Left colon (tissue), 2 donors: ENCODE measurements at places on chromosomes 11 and 22. TPM values are rescaled to one million over a fixed set of nuclear protein-coding genes. Genes with fewer than 3 reads are reported as not detected.

The LARGE1 gene
- total RNA-seq = 69.6 TPM

The OR2D2 gene
- total RNA-seq = 0.22 TPM

The TEX12 gene
- 0.31 TPM for total RNA-seq

The C1QTNF4 gene
- 0.53 TPM for total RNA-seq

DNA sequence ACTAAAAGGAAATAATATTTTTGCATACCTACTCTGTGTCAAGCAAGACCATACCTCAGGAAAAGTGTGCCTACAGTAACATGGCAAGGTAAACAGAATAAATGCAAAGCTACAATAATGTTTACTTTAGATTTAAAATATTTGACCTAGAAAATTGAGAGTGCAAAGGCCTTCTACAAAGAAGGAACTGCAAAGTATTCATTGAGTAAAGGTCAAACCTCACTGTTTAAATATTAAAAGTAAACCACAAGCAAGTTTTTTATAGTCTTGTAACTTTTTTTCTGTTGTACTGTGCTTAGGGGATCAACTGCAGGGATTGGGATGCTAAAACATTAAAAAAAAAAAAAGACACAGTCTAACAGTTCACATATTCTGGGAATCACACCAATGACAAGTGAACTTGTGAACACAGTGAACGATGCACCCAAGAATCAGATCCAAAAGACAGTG, 48.8 kb downstream of the CWF19L2 start:
- DNase-seq = no peak

GRCh38 chr11:87097582-87097981, 59.8 kb downstream of the TMEM135 start:
- peak; percentile 64 for DNase-seq

GRCh38 chr22:36536717-36537116, 7.8 kb upstream of the EIF3D start:
- no peak for DNase-seq

- no peak for DNase-seq
Measured at GRCh38 chr11:101113540-101113939, 16.1 kb downstream of the PGR start.

GRCh38 chr11:79461666-79462645, 21.1 kb upstream of the TENM4 start:
- DNase-seq = no peak
